Aorta (tissue), 5 donors: ENCODE measurements at places on chromosomes 11 and 22. TPM values are rescaled to one million over a fixed set of nuclear protein-coding genes. Genes with fewer than 3 reads are reported as not detected.

TTC28 gene
- polyA plus RNA-seq, result 8.1 TPM

CNTN5 gene
- not detected for polyA plus RNA-seq

TECTA gene
- not detected for polyA plus RNA-seq

- no peak overlapping the region for H3K27ac ChIP-seq
- no peaks in the 10 kb centered on the region for H3K27me3 ChIP-seq
- no peak for DNase-seq
- no peaks in the 10 kb centered on the region for H3K36me3 ChIP-seq
- H3K4me1 ChIP-seq, result no peaks in the 10 kb centered on the region
Observed at GRCh38 chr11:116093065-116093464, 588.9 kb upstream of the CADM1 start.

- H3K4me3 ChIP-seq, result no peak overlapping the region
- no peaks in the 10 kb centered on the region for H3K27me3 ChIP-seq
- no peak overlapping the region for H3K27ac ChIP-seq
- no peak for DNase-seq
Observed at GRCh38 chr22:42857845-42858481, 890 bp upstream of the ARFGAP3 start.
